Fibroblast of the aortic adventitia (primary cell): ENCODE measurements at places on chromosomes 4 and X. TPM values are rescaled to one million over a fixed set of nuclear protein-coding genes. Genes with fewer than 3 reads are reported as not detected.

TMEM47 gene
- total RNA-seq: 25.3 and 68.1 TPM in 2 replicates

MXD4 gene
- 43.5 and 73.5 TPM in 2 replicates for total RNA-seq

PNMA5 gene
- total RNA-seq: not detected in 2 replicates

GPC4 gene
- 0.54 and 2.8 TPM in 2 replicates for total RNA-seq

MAGEE1 gene
- total RNA-seq: 1.9 and 2.5 TPM in 2 replicates

SMIM31 gene
- not detected in 2 replicates for total RNA-seq

SYP gene
- total RNA-seq: 0.16 and 0.18 TPM in 2 replicates

CXorf49 gene
- not detected in 2 replicates for total RNA-seq

POF1B gene
- not detected in 2 replicates for total RNA-seq

TEX13B gene
- total RNA-seq: not detected in 2 replicates

XKRX gene
- total RNA-seq: 0.36 TPM in 1 of 2 replicates, not detected in the other

IBSP gene
- not detected in 2 replicates for total RNA-seq

EXOC1L gene
- not detected in 2 replicates for total RNA-seq

TAF7L gene
- total RNA-seq: 0.63 and 0.98 TPM in 2 replicates

HNRNPH2 gene
- 66.2 and 161 TPM in 2 replicates for total RNA-seq

GLRA2 gene
- total RNA-seq: not detected in 2 replicates

GLUD2 gene
- 1.4 and 5.4 TPM in 2 replicates for total RNA-seq

BRCC3 gene
- total RNA-seq: 8.5 and 17.4 TPM in 2 replicates

ABCG2 gene
- total RNA-seq: 0.90 and 7.0 TPM in 2 replicates

TCEAL3 gene
- total RNA-seq: 13.2 and 62.0 TPM in 2 replicates
